ENCODE measurements at places on chromosomes 2 and 18.

DNA sequence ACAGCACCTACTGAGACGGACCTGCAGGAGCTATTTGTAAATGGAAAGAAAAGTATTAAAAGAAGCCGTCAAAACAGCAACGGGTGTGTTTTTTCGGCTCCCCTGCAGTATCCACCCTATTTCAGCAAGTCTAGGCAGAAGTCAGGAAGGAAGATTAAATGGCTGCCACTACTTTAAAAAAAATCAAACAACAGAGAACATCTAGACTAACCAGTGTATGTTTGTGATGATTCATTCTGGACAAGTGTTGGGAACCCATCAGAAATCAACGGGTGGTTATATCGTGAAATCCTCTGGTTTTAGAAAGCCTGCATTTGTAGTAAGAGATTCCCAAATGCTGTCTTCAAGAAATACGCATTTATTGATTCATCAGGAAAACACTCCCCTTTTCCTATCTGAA is 9.0 kb downstream of the PMAIP1 start:
- no peak for DNase-seq

DNA sequence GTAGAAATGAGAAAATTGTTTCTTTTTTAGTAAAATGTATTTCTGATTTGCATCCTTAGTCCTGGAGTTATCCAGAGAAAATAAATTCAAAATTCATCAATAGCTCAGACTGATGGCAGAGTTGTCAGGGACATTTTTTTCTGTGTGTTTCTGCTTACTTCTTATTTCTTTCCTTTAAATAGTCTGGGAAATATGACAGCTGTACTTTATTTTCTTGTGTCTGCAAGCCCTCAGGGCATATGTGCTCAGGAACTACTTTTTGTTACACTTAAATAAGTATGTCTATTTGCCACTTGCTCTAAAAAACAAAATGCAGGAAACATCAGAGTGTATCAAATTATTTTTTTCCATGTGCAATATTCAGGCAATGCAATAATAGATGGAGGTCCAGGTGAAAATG is 126.8 kb upstream of the UNC80 start:
- no peak for DNase-seq

DNA sequence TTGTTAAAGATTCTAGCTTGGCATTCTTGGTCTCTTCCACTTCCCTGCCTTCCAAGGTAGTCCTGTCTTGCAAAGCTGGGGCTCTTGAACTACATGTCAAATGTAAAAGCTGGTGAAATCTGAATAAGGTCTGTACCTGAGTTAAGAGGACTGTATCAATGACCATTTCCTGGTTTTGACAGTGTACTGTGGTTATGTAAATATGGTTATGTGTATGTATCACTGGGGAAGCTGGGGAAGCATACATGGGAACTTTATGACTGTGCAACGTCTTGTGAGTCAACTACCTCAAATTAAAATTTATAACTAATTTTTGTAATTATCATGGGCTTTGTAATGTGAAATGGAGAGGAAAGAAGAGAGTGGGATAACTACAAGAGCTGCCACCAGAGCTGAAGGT is 81.7 kb downstream of the COL4A4 start:
- no peak for DNase-seq

GRCh38 chr2:239602290-239603282 is 201.8 kb upstream of the HDAC4 start:
- DNase-seq, result no peak

GRCh38 chr2:42029639-42030199 is 18.1 kb upstream of the PKDCC start:
- DNase-seq, result no peak

DNA sequence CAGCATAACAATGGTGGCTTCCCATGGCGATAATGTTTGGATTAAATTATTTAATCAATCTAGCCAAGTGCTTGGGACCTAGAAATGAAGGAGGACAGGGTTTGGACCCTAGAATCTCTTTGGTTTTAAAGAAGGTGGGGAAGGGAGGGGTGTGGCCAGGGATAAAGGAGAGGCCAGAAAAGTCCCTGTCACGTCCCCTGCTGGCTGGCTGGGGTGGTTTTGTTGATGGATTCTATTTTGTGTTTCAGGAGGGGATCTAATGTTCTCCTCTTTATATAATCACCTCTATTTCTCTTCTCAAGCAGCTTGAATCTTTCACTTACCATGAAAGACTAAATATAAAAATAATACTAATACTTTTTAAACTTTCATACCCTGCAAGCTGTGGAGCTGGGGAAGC is 52.6 kb upstream of the GALR1 start:
- DNase-seq, result no peak

DNA sequence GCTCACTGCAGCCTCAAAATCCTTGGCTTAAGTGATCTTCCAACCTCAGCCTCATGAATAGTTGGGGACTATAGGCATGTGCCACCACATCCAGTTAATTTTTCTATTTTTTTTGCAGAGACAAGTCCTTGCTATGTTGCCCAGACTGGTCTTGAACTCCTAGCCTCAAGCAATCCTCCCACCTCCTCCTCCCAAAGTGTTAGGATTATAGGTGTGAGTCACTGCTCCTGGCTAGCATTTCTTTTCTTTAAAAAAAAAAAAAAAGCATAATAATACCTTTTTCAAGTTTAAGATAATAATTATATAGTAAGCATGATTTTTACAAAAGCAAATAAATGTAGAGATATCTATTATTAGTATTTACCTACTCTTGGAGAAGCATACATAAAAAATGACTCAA is 36.1 kb downstream of the PPP4R1 start:
- no peak for DNase-seq

GRCh38 chr2:195652911-195653310 is 4.1 kb upstream of the SLC39A10 start:
- DNase-seq, result no peak

GRCh38 chr2:11279398-11279797 is 65.0 kb downstream of the ROCK2 start:
- no peak for DNase-seq

DNA sequence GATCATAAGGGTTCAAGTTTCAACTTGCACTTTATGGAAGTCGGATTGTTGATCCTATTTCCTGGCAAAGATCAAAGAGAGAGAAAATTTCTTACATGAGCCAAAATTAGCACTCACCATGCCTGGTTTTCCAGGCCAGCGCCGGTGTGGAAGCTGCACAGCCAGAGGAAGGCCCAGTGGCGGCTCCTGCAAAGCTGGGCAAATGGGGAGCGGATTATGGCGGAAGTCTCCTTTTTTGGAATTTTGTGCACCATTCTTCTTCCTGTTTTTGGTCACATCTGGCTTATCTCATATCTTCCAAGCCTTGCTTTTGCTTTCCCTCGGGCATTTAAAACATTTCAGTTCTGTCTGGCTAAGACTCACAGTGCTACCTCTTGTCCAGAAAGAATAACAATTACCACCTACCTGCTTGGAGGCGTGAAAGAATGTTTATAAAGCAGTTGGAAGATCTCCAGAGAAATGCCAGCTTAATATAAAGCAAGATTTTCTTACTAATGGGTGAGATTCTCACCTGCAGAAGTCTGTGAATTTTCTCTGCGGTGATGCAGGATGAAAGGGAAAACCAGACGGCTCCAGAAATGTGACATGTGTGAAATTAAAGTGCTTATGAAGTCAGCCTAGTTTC is 94.3 kb downstream of the ASAP2 start:
- no peak for DNase-seq

DNA sequence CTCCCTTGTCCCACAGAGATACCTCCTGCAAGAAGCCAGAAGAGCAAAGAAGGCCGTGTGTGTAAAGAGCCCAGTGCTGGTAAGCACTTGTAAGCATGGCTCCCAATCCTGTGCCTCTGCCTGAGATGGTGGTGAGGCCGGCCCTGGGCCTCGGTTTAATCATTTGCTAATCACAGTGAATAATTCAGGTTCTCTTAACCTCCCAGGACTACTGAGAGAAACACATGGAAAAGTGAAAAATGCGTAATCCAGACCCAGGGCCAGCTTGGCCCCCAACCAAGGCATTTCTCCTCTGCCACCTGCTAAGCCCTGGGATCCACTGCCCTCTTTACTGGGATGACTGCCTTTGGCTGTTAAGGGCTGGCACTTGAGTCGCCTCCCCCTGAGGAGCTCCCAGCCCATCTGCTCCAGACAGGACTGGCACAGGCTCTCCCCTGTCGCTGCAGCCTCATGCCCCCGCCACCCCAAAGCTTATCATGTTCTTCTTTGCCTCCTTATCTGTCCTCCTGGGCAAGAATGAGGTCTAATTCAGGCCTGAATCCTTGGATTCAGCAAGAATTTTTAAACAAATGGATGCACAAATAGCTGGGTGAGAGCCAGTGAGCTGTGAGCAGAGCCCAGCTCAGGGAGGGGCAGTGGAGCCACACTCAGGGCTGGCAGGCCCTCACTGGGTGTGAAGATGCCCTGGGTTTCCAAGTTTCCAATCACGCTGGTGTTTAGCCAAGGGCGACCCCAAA is 193.9 kb upstream of the HS6ST1 start:
- no peak for DNase-seq

DNA sequence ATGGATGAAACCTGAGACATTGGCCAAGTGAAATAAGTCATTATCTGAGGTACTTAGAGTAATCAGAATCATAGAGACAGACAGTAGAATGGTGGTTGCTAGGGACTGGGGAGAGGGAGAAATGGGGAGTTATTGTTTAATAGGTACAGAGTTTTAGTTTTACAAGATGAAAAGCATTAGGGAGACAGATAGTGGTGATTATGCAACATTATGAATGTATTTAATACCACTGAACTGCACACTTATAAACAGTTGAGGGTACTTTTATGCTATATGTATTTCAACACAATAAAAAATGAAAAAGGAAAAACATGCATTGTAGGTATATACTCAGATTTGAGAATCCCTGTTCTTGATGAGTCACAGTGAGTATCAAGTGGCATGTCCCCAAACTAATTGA is 59.7 kb downstream of the EPC2 start:
- no peak for DNase-seq

DNA sequence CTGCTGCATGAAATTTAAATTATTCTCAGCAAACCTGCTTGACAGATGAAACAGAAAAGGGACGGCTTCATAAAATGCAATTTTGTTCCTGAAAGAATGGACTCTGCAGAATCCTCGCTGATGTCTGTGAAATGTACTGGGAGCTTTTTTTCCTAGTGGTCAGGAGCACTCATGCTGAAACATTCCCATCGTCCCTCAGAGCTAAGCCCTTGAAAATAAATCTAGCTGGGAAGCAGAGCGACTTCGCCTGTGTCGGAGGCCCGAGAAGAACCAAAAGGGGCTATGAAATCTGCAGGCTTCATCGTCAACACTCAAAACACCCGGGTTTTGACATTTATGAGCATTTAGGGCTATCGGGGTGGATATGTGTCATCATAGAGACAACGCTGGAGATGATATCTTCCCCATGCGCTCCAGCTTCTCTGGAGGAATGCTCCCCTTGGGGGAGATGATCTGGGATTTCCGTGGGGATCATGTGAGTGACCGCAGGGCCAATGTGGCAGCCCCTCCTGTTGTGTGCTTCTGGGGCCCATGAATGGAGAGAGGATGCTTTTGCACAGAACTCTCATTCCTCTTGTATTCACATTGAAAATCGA is 182.3 kb downstream of the KLHL29 start:
- DNase-seq, result no peak

DNA sequence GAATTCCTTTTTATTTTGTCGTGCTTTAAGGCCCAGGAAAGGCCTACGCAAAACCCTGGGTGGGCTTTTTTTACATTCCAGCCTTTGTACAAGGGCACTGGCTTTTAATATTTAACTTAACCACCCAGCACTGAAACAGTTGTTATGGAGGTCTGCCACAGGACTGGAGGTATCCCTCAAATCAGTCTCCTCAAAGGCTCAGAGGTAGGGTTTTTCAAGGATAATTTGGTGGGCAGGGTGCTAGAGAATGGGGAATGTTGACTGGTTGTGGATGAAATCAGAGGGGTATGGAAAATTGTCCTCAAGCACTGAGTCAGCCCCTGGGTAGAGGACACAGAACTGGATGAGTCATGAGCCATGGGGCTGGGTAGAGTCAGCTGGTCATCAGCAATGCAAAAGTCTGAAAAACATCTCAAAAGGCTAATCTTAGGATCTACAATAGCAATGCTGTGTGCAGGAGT is 443.1 kb downstream of the THSD7B start:
- no peak for DNase-seq

- DNase-seq, result no peak
Observed at GRCh38 chr18:37662099-37662498, 96.5 kb upstream of the CELF4 start.

DNA sequence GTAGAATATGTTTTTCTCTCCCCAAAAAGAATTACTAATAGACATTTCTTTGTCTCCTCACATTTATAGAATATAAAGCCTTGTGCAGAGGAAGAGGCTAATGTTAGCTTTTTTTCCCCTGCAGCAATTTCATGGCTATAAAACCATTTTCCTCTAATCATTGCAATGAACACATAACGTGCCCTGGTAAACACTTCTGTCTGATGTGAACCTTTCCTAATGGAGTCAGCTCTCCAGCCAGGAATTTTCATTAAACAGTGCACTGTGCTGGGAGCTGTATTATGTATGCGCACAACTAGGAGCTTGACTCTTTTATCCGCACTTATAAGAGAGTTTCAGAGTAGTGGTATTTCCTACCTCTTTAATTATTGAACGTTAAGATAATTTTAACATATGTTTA is 63.9 kb upstream of the SPATS2L start:
- no peak for DNase-seq

DNA sequence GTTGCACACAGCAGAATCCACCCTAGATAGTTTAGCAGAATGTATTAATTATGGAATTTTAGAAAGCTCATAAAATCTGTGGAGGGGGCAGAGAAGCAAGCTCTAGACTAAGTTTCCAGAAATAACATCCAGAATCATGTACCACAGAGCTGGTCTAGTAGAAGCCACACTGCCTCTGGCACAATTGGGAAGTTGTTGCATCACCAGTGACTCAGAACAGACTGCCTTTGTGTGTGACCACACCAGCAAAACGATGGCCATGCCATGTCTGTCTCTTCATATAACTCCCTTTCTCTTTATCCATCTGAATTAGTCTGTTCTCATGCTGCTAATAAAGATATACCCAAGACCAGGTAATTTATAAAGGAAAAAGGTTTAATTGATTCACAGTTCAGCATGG is 158.9 kb downstream of the CCDC148 start:
- DNase-seq, result no peak

- DNase-seq, result no peak
Observed at GRCh38 chr18:49515516-49515915, 28.5 kb upstream of the C18orf32 start.

DNA sequence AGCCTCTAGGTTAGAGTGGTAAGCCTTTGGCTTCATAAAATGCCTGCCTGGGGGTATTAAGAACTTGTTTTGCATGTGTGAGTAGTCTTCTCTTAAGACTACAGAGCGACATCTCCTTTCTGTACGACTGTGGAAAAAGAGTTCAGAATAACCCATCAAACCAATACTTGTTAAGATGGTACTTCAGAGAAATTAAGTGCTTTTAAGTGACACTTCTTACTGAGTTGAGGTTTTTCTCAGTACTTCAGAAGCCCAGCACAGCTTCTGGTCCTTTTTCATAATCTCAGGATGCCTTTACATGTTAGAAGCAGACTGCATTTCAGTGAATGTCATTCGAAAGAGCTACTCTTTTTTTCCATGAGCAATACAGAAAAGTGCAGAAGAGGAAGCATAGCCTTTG is 10.8 kb downstream of the XRCC5 start:
- DNase-seq, result no peak
